Activated CD4-positive, alpha-beta T cell treated with anti-CD3 and anti-CD28 coated beads, Interleukin-2, amount 10 ng/mL, durations not matched to agents 7 days and 5 days (primary cell): ENCODE measurements at places on chromosomes 4 and X. TPM values are rescaled to one million over a fixed set of nuclear protein-coding genes. Genes with fewer than 3 reads are reported as not detected.
A peak's percentile ranks its signal among the peaks of the same experiment; 100 is the strongest.

DNA sequence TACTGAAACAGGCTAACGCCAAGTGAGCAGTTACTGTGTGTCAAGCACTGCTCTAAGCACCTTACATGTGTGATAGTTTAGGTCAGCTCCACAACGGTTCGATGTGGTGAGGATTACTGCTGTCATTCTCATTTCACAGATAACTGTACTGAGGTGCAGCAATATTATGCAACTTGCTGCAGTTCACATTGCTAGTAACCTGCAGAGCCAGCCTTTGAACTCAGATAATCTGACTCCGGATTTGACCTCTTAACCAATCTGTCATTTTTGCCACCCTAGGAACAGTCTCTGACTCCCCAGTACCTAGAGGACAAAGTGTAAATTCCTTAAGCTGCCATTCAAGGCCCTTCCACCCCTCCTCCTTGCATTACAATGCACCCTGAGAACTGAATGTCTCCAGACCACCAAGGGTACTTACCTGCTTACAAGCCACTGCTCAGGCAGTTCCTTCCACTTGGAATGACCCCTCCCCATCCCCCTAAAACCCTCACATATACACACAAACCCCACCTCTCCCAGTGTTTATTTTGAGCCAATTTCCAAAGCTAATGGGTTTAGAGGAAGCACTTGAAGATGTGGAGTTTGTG, 24.9 kb downstream of the EFNB1 start:
- no peaks in the 10 kb centered on the region for H3K4me1 ChIP-seq
- H3K36me3 ChIP-seq, result no peaks in the 10 kb centered on the region
- no peaks in the 10 kb centered on the region for H3K27me3 ChIP-seq
- DNase-seq, result no peak
- no peak overlapping the region for H3K4me3 ChIP-seq

GRCh38 chr4:132818091-132818490, 331.0 kb upstream of the PCDH10 start:
- H3K27me3 ChIP-seq, result no peaks in the 10 kb centered on the region
- H3K4me1 ChIP-seq, result no peaks in the 10 kb centered on the region
- DNase-seq, result no peak
- no peaks in the 10 kb centered on the region for H3K36me3 ChIP-seq
- no peak overlapping the region for H3K4me3 ChIP-seq
- no peak overlapping the region for H3K27ac ChIP-seq

- H3K4me1 ChIP-seq, result peaks cover 25% of the 10 kb centered on the region
- no peak overlapping the region for H3K4me3 ChIP-seq
- no peak overlapping the region for H3K27ac ChIP-seq
- no peak for DNase-seq
Observed at GRCh38 chr4:47488706-47489105, 3.6 kb downstream of the ATP10D start.

GRCh38 chrX:132217203-132218073, 1.8 kb downstream of the RAP2C start:
- no peaks in the 10 kb centered on the region for H3K27me3 ChIP-seq
- peak; percentile 79 for DNase-seq
- H3K4me3 ChIP-seq, result peak overlapping the region; percentile 94
- H3K27ac ChIP-seq, result peak overlapping the region; percentile 96

DNA sequence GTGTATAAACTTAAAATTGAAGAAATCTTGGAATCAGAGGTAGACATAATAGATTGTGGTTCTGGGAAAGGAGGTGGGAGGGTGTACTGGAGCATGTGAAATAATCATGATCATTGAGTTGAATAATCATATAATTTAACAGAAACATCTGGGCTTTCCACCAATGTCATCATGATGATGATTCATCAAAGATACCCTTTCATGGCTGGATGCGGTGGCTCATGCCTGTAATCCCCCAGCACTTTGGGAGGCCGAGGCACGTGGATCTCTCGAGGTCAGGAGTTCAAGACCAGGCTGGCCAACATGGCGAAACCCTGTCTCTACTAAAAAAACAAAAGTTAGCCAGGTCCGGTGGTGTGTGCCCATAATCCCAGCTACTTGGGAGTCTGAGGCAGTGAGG, 6.7 kb upstream of the RUFY3 start:
- peaks cover 35% of the 10 kb centered on the region for H3K4me1 ChIP-seq
- H3K27ac ChIP-seq, result no peak overlapping the region

GRCh38 chr4:17559709-17560048, 17.3 kb upstream of the LAP3 start:
- no peak overlapping the region for H3K4me3 ChIP-seq
- DNase-seq, result no peak
- peaks cover 5% of the 10 kb centered on the region for H3K4me1 ChIP-seq
- H3K27ac ChIP-seq, result no peak overlapping the region
- H3K36me3 ChIP-seq, result no peaks in the 10 kb centered on the region
- H3K27me3 ChIP-seq, result peaks cover 8% of the 10 kb centered on the region

- no peak for DNase-seq
- no peaks in the 10 kb centered on the region for H3K36me3 ChIP-seq
- H3K4me3 ChIP-seq, result no peak overlapping the region
- H3K27me3 ChIP-seq, result no peaks in the 10 kb centered on the region
- H3K4me1 ChIP-seq, result no peaks in the 10 kb centered on the region
- H3K27ac ChIP-seq, result no peak overlapping the region
Observed at GRCh38 chr4:40980318-40980883, 230.6 kb downstream of the NSUN7 start.

- no peak overlapping the region for H3K27ac ChIP-seq
- DNase-seq, result no peak
- no peak overlapping the region for H3K4me3 ChIP-seq
- no peaks in the 10 kb centered on the region for H3K4me1 ChIP-seq
- no peaks in the 10 kb centered on the region for H3K36me3 ChIP-seq
Observed at GRCh38 chr4:113071274-113071673, 21.8 kb downstream of the ANK2 start.

GRCh38 chr4:37109756-37110155, 134.8 kb upstream of the NWD2 start:
- H3K36me3 ChIP-seq, result no peaks in the 10 kb centered on the region
- no peak for DNase-seq
- H3K4me1 ChIP-seq, result no peaks in the 10 kb centered on the region

DNA sequence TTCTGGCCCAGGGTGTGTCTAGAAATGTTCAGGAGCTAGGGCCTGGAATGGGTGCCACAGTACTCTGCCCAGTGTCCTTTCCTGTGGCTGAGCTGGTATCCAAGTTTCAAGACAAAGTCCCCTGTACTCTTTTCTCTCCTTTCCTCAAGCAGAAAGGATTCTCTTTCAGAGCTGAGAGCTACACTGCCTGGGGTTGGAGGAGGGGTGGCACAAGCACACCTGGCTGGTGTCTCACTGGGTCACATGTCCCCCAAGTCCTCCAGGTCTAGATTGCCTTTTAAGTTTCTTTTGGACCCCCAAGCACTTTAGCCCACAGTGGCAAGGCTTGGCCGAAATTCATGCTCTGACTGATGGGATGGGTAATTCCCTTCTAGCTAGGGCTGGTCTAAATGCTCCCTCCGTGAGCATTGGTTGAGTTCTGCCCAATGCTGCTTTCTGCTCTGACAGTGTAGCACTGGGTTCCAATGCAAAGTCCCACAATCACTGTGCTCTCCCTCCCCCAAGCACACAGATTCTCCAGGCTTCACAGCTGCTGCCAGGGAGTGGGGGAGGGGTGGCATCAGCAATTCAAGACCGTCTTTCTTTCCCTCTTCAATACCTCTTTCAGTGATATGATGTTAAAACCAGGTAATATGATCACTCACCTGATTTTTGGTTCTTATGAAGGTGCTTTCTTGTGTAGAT, 47.8 kb downstream of the BEX3 start:
- H3K27ac ChIP-seq, result no peak overlapping the region
- H3K4me1 ChIP-seq, result no peaks in the 10 kb centered on the region
- DNase-seq, result no peak
- no peaks in the 10 kb centered on the region for H3K36me3 ChIP-seq

DNA sequence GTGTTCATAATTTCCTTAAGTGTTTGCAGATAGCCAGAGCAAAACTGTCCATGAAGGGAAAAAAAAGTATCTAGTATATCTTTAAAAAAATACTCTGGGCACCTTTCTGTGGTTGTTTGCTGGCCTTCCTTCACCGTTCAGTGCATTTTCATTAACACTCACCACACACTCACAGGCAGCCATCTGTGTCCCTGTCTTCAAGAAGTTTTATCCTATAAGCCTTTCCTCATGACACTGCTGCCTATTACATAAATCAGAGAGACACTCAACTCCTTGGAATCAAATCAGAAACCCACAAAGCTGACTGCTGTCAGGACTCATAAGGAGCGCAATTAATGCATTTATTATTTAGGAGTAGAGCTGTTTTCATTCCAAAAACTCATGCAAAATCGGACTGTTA, 1720.2 kb downstream of the PCDH7 start:
- DNase-seq, result no peak
- no peak overlapping the region for H3K4me3 ChIP-seq
- no peaks in the 10 kb centered on the region for H3K36me3 ChIP-seq
- H3K27ac ChIP-seq, result no peak overlapping the region

DNA sequence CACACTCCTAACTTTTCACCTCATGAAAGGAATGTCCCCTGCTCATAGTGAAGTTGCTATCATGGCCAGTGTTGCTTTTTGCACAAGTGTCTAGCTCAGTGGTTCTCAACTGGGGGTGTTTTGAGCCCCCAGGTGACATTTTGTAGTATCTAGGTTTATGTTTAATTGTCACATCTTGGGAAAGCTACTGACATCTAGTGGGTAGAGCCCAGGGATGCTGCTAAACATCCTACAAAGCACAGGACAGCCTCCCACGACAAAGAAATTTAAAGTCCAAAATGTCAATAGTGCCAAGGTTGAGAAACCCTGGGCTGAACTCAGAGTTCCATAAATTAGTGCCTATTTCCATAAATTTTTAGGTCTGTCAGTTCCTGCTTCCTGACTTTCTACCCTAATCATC, 70.7 kb upstream of the HCCS start:
- H3K27ac ChIP-seq, result no peak overlapping the region
- H3K27me3 ChIP-seq, result no peaks in the 10 kb centered on the region
- no peak overlapping the region for H3K4me3 ChIP-seq
- no peaks in the 10 kb centered on the region for H3K4me1 ChIP-seq

- no peaks in the 10 kb centered on the region for H3K36me3 ChIP-seq
- H3K4me3 ChIP-seq, result no peak overlapping the region
- DNase-seq, result no peak
- no peaks in the 10 kb centered on the region for H3K4me1 ChIP-seq
- H3K27ac ChIP-seq, result no peak overlapping the region
Observed at GRCh38 chr4:89561048-89561447, 253.4 kb upstream of the GPRIN3 start.

DNA sequence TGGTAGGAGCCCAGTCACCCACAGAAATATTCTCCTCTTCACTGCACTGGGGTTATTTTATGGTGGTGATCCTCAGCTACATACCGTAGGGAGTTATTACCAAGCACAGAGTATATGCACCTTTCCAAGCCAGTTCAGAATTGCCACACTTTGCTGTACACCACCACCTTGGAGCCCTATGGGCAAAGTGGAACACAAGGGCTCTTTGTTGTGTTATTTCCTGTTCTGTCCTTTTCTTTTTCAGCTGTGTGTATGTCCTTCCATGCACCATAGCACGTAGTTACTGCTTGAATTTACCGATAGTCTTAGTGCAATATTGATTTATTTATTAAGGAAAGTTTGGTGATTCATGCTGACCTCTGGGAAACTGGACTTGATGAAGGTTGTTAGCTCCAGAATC, 8.3 kb downstream of the RNF128 start:
- no peaks in the 10 kb centered on the region for H3K4me1 ChIP-seq
- DNase-seq, result no peak
- no peak overlapping the region for H3K4me3 ChIP-seq
- H3K36me3 ChIP-seq, result no peaks in the 10 kb centered on the region

DNA sequence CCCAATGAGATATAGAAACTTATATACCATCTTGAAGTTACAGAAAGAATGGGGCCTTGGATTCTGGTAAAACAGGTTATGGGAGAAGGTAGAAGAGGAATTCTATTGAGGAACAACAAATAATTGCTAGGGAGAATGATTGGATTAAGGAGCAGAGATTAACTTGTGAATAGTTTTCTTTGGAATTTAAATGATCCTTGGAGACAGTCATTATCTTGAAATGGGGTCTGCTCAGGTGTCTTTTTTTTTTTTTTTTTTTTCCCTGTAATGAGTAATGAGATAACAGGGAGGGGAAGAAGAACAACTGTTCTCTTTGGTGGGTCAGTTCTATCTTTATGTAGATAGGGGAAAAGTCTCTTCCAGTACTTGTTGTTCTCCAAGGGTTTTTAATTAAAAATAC, 1406.0 kb downstream of the RPA4 start:
- H3K4me1 ChIP-seq, result no peaks in the 10 kb centered on the region
- H3K27me3 ChIP-seq, result no peaks in the 10 kb centered on the region
- no peak for DNase-seq

DNA sequence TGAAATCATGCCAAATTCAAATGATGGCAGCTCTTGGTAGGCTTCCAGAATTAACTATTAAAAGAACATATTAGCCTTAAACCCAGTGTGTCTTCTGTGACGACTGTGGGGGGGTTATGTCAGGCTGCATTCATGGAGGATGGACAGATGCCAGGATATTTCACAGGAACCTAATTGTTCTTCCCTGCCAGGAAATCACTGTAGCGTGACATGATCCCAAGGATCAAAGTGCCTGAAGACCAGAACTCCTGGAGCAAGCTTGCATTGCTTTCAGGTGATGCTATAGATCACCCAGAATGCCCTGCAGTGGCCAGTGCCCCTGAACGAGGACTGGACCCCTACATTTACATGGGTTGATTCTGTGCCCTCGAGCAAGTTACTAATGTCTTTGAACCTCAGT, 1093.0 kb upstream of the TENM3 start:
- no peak overlapping the region for H3K4me3 ChIP-seq
- H3K27me3 ChIP-seq, result no peaks in the 10 kb centered on the region
- no peak overlapping the region for H3K27ac ChIP-seq
- no peak for DNase-seq
- no peaks in the 10 kb centered on the region for H3K36me3 ChIP-seq

DNA sequence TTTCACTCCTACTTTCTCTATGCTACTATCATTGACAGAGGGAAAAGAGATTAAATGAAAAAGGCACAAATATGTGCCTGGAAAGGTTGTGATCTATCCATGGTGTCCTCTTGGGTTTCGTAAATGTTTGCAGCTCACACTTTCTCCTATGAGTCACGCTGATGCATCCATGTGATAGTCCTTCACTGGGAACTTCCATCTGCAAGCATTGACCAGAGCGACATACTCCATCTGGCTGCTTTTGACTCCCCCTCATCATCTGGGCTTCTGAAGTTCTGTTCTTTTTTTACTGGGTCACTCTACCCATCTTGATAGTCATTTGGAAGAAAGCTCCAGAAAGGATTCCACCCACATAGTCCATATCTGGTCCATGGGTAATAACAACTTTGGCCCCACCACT, 84.7 kb upstream of the NDST3 start:
- no peak overlapping the region for H3K4me3 ChIP-seq
- no peak overlapping the region for H3K27ac ChIP-seq
- H3K4me1 ChIP-seq, result no peaks in the 10 kb centered on the region
- DNase-seq, result no peak

ARR3 gene
- not detected for total RNA-seq

TBC1D9 gene
- total RNA-seq, result 0.04 TPM

ABRAXAS1 gene
- 18.7 TPM for total RNA-seq

LGI2 gene
- total RNA-seq, result not detected

ART3 gene
- not detected for total RNA-seq

AFM gene
- total RNA-seq, result not detected

PPP1R2C gene
- total RNA-seq, result not detected
